ENCODE measurements at places on chromosomes 3 and 15. TPM values are rescaled to one million over a fixed set of nuclear protein-coding genes. Genes with fewer than 3 reads are reported as not detected.

The CYP1A1 gene
- total RNA-seq, result 5.5 TPM

The RPL15 gene
- 2,450 TPM for total RNA-seq

The MYL3 gene
- not detected for total RNA-seq

The GOLGA6L4 gene
- total RNA-seq, result 1.0 TPM

The ATP2B2 gene
- total RNA-seq, result not detected

The SH3GL3 gene
- total RNA-seq, result under 0.01 TPM

All from endothelial cell of coronary artery (primary cell).